PC-9 (cell line): ENCODE measurements at places on chromosomes 11 and 22. TPM values are rescaled to one million over a fixed set of nuclear protein-coding genes. Genes with fewer than 3 reads are reported as not detected.

The JAM3 gene
- not detected in 2 replicates for total RNA-seq

GRCh38 chr11:11108026-11108425, 245.0 kb downstream of the CSNK2A3 start:
- H3K4me3 ChIP-seq = no peak overlapping the region
- no peaks in the 10 kb centered on the region for H3K36me3 ChIP-seq
- no peaks in the 10 kb centered on the region for H3K4me1 ChIP-seq
- no peak for DNase-seq

The TTC38 gene
- total RNA-seq = 13.1 and 15.2 TPM in 2 replicates

- H3K36me3 ChIP-seq = no peaks in the 10 kb centered on the region
- H3K27me3 ChIP-seq = peaks cover 19% of the 10 kb centered on the region; the same call in 1 of the 2 replicates
- no peak within 1 kb of the TSS for H3K4me3 ChIP-seq
- H3K4me1 ChIP-seq = peaks cover 30% of the 10 kb centered on the region
- no peak within 1 kb of the TSS for H3K27ac ChIP-seq
Observed at GRCh38 chr11:69013009-69013951, at the start of gene MRGPRF. Gene MRGPRF, minus strand, starts transcription at chr11:69013246. Its CDS starts 3,345 bp downstream, at chr11:69009901.

DNA sequence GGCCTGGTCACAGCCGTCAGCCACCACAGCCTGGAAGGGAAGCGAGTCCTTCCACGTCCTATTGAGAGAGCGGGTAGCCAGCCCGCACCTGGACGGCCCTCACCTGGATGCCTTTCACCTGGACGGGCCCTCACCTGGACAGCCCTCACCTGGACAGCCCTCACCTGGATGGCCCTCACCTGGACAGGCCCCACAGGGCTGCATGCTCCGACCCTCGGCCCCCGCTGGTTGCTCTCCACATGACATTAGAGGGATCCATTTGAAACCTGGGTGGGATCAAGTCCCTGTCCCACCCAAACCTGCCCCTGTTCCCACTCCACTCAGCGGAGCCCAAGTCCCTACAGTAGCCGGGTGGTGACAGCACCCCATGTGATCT, 3.7 kb downstream of the C1QTNF6 start:
- no peaks in the 10 kb centered on the region for H3K36me3 ChIP-seq
- DNase-seq = no peak
- no peaks in the 10 kb centered on the region for H3K27me3 ChIP-seq
- no peak overlapping the region for H3K4me3 ChIP-seq
- peaks cover 32% of the 10 kb centered on the region for H3K4me1 ChIP-seq
- H3K27ac ChIP-seq = no peak overlapping the region

The SPTBN2 gene
- total RNA-seq = 51.0 and 66.8 TPM in 2 replicates

The CFAP68 gene
- total RNA-seq = 27.4 and 46.8 TPM in 2 replicates

The BATF2 gene
- total RNA-seq = 0.46 and 1.2 TPM in 2 replicates

The TXN2 gene
- 89.0 and 95.1 TPM in 2 replicates for total RNA-seq

DNA sequence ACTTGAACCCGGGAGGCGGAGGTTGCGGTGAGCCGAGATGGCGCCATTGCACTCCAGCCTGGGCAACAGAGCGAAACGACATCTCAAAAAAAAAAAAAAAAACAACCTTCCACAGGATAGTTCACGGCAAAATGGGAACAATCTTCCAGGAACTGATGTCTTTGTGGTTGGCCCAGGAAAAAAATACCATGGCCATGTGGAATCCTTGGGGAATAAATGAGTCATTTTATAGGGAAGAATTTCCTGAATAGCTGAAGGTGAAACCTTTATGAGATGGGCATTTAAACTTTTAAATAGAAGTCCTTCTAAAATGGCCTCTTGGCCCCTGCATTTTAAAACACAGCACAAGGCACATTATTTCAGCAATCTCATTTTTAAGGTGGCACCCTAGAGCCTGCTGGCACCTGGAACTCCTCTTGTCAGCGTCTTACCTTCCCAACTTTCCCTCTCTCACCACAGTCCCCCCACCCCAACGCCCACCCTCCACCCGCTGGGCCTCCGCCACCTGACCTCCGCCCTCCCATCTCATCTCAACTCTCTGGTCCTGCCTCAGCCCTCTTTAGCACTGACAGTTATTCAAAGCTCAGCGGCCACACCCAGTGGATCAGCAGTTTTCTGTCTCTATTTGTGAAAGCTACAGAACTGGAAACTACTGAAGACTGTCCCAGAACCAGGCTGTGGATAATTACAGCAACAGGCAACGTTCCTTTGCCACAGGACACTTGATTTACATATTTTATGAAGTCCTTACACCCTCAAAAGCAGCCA, 43.1 kb downstream of the SCGB1A1 start:
- no peaks in the 10 kb centered on the region for H3K36me3 ChIP-seq
- H3K27me3 ChIP-seq = no peaks in the 10 kb centered on the region
- no peak overlapping the region for H3K27ac ChIP-seq
- H3K4me3 ChIP-seq = no peak overlapping the region
- H3K4me1 ChIP-seq = peaks cover 22% of the 10 kb centered on the region

- DNase-seq = no peak
- H3K4me1 ChIP-seq = no peaks in the 10 kb centered on the region
- H3K27ac ChIP-seq = no peak overlapping the region
- H3K36me3 ChIP-seq = no peaks in the 10 kb centered on the region
- H3K27me3 ChIP-seq = no peaks in the 10 kb centered on the region
Observed at GRCh38 chr11:129211397-129211796, 19.3 kb upstream of the ARHGAP32 start.
